ENCODE measurements at places on chromosomes 11 and 22.

DNA sequence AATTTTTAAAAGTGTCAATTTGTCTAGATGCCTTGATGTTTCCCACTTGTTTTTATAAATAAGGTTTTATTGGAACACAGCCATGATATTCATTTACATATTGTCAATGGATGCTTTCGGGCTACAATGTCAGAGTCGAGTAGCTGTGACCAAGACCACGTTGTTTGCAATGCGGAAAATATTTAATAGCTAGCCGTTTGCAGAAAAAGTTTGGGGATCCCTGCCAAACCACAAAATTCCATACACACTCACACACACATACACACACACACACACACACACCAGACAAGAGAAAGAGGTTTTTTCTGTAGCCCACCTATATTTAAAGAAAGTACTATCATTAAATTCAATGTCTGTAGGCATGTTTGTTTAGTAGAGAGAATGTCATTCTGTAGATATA is 58.3 kb downstream of the TYR start:
- no peak for DNase-seq

DNA sequence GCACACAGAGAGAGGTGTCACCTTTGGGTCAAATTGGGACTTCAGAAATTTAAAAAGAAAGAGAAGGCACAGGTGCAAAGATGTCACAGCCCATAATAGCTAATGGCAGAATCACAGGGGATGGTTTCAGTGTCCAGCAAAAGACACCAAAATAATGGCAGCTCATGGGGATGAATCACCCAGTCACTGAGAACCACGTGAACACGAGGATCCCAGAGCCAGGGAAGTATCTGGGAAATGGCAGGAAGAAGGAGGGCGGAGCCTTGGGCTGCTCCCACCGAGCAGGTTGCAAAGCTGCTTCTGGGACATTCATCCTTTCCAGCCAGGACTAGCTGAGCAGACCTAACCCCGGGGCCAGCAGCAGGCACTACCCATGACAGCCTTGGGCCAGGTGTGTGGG is 45.6 kb downstream of the TRMU start:
- DNase-seq = no peak

DNA sequence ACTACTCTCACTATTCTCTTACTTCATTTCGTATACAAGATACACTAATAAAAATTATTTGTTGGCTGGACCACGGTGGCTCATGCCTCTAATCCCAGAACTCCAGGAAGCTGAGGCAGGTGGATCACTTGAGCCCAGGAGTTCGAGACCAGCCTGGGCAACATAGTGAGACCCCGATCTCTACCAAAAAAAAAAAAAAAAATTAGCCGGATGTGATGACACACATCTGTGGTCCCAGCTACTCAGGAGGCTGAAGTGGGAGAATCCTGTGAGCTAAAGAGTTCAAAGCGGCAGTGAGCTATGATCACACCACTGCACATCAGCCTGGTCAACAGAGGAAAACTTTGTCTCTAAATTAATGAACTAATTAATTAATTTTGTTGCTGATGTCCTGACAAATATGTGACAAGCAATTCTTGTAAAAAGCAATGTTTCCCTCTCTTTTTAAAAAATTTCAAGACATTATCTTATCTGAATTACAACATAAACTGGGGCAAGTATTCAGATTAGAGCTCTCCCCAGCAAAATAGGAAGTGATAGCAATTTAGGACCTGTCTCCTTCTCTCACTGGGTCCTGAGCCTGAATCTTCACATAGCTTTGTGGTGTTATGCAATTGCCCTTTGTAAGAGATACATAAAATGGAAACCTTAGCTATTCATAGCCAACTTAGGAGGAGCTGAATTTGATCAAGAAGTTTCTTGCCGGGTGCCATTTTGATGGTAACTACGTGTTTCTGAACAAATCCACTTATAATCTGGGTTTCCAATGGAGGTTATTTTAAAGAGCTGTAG is 17.6 kb upstream of the TMA7B start:
- DNase-seq = peak; percentile 16

GRCh38 chr11:71381781-71382505 is 66.2 kb downstream of the DHCR7 start:
- no peak for DNase-seq

GRCh38 chr11:35836205-35836604 is 107.7 kb upstream of the LDLRAD3 start:
- DNase-seq = no peak

DNA sequence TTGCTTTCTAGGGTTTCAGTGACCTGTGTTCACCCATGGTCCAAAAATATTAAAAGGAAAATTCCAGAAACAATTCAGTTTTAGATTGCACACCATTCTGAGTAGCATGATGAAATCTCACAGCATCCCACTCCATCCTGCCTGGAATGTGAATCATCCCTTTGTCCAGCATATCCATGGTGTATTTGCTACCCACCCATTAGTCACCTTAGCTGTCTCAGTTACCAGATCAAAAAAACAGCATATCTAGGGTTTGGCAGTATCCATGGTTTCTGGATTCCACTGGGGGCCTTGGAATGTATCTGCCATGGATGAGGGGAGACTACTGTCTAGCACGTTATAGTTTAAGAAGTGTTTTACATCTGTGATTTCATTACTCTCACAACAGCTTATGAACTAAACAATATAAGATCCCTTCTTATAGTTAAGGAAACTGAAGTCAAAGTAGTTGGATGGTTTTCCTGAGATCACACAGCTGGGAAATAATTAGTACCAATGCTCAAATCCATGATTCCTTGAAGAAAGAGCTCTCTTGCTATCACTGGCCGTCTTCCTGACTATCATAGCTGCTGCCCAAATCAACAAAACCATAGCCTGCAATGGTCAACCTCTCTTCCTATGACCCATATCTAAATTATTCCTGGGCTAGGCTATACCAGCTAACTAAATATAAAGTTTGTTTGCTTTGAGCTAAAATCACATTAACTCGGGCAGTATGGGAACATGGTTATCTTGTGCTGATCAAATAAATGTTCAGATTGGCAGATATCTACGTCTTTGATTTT is 122.6 kb downstream of the MICAL2 start:
- DNase-seq = peak; percentile 32

GRCh38 chr11:12695873-12696272 is 21.7 kb downstream of the TEAD1 start:
- DNase-seq = no peak

DNA sequence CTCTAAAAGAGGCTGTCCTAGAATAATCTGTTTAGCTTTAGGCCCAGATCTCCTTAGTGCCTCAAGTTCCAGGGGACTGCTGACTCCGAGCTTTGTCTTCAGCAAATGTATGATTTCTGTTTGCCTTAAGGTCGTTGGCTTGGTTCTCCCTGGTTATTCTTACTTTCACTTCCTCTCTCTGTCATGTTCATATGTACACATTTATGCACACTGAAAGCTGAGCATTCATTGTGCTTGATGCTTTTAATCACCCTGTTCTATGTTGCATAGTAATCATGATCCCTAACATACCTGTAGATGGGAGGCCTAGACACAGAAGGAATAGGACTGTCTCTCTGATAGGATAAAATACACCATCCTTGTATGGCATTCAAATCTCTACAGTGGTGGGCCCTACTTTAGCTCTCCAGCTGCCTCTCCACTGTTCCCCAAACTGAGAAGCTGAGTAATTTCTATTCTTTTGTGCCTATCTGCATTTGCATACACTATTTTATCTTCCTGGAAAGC is 7.2 kb downstream of the PPFIBP2 start:
- peak; percentile 73 for DNase-seq

GRCh38 chr11:125180413-125181305 is 16.1 kb downstream of the PKNOX2 start:
- no peak for DNase-seq

GRCh38 chr11:113603277-113604059 is 102.6 kb downstream of the TMPRSS5 start:
- DNase-seq = no peak

GRCh38 chr11:56817661-56818060 is 69.2 kb upstream of the OR9G4 start:
- no peak for DNase-seq

DNA sequence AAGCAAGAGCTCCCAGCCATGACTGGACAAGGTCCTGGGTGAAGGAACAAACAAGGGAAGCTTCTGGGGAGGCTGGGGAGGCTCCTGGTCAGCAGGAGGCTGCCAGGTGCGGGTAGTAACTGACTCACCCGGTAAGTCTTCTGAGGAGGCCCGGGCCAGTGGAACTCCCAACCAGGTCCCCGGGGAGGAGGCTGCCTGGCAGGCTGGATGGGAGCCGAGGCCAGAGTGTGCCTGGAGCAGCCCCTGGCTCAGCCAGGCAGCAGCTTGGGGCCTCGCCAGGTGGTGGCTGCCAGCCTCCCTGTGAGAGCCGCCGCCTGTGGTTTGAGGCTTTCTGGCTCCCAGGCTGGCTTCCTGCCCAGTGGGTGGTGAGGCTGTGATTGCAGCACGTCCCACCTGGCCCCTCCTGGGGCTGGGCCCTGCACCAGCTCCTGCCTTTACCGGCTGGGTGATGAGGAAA is 46.2 kb downstream of the IGF2 start:
- DNase-seq = no peak

- DNase-seq = no peak
Measured at GRCh38 chr11:40188848-40189247, 1270.6 kb downstream of the LRRC4C start.

DNA sequence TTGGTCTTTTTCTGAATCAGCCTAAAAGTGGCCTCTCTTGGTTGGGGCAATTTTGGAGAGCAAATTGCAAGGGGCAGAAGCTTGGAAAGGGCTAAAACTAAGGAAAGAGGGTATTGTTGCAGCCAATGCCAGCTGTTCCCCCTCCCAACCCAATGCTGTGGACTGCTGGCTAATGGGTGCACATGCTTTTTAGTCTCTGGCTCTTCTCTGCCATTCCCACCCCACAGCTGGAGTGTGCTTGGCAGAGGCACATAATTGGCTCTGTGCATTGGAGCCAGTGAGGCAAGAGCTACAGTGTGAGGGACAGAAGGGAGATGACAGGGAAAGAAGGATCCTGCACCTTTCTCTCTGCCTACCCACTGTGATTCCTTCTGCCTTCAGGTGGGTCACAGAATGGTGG is 140.0 kb downstream of the NECTIN1 start:
- DNase-seq = no peak

- no peak for DNase-seq
Measured at GRCh38 chr22:49308300-49308699, 519.4 kb downstream of the BRD1 start.

DNA sequence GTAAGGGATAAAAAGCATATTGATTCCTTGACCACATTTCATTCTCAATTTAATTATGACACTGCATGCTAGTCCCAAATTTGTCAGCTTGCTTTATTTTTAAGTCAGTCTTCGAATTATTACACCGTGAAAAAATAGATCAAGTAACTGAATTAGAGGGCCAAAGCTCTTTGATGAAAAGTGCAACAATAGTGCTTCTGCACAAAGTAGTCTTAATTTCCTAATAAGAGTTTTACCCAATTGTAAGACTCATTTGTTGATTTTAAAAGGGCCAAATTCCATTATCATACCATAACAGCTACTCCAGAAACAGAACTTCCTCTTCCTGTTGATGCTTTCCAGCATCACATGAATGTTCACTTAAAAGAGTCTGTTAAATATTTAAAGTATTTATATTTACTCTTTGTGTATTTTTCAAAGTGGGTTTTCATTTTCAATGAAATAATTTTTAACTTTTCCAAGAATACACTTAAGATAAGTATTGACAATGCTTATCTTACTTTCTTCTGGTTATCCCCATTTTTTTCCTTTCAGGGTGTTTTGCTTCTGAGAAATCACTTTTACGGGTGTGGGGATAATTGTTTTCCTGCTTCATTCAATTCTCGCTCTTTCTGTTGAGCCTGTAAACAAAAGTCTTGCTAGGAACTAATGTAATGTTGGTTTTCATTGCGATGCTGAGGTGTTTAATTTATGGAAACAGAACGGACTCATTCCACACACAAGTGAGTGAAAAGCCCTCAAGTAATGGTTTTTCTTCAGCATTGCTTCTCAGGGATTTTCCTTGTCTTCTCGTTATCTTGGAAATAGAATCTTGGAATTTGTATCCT is 2.1 kb downstream of the ARHGEF12 start:
- no peak for DNase-seq

DNA sequence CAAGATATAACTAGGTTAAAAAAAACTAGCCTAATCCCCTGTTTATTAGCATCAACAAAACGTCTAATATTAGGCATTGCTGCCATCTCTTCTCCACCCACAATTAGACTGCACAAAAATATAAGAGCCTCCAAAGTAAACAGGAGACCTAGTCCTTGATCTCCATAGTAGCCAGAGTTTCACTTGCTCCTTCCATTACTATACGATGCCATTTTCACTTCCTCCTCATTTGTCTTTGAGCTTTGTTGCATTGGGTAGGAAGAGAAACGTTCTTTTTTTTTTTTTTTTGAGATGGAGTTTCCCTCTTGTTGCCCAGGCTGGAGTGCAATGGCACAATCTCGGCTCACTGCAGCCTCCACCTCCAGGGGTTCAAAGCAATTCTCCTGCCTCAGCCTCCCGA is 42.3 kb upstream of the RDX start:
- peak; percentile 26 for DNase-seq

- peak; percentile 16 for DNase-seq
Measured at GRCh38 chr11:62245271-62245753, 3.3 kb downstream of the SCGB1D2 start.

GRCh38 chr22:21755851-21756284 is 20.3 kb upstream of the YPEL1 start:
- DNase-seq = no peak

DNA sequence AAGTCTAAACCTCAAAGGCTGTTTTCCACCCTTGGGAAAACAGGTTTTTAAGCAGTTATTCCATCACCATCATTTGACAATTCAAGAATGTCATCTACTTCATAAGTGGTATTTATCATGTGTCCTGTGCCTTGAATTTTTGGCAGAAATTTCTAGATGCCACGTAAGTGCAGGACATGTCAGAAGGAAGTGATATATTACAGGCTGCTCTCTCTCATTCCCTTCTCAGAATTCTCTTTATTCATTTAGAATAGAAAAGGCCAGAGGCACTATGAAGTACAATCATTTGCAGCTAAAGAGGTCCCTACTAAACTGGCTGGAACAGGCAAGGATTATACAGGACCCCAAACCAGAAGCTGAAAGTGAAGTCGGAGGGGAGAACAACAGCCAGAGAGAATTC is 11.9 kb downstream of the RBFOX2 start:
- no peak for DNase-seq

DNA sequence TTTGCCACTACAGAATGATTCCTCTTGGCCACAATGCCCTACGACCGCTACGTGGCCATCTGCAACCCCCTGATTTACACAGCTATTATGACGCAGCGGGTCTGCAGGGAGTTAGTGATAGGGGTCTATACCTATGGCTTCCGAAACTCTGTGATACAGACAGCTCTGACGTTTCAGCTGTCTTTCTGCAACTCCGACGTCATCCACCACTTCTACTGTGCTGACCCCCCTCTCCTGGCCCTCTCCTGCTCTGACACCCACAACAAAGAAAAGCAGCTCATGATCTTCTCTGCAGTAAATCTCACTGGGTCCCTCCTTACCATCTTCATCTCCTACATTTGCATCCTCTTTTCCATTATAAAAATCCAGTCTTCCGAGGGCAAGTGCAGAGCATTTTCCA is 52.3 kb upstream of the OR5P2 start:
- DNase-seq = no peak

- DNase-seq = no peak
Measured at GRCh38 chr11:78715639-78716311, 141.1 kb upstream of the NARS2 start.

All from inflammatory macrophage (primary cell).